Small intestine (tissue), 16 donors: ENCODE measurements at places on chromosomes 3 and 15. TPM values are rescaled to one million over a fixed set of nuclear protein-coding genes. Genes with fewer than 3 reads are reported as not detected.

DNA sequence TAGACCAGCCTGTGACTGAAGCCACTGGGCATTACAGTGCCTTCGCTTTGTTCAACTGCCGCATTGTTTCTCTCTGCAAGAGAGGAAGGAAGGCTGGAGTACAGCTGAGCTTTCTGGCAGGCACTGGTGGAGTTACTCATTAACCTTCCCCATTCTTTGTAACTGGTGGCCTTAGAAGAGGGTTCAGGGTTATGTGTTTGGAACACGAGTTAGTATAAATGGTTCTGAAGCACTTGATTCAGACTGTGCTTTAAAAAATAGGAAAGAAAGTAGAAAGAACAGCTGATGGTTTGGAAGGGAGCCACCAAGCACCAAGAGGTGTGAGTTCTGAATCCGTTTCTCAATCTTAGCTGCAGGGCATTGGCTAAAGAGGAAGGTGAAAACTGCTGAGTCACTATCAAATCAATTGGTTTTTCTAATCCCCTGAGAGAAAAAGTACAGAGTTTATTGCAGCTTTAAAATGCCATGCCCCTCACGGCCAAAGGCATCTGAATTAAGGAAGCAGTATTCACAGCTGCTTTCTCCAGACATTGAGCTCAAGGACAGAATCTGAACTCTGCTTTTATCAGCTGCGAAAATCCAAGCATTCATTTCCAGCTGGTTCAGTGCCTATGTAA is 3.6 kb downstream of the HGD start:
- peak; percentile 86 for DNase-seq
- no peaks in the 10 kb centered on the region for H3K27me3 ChIP-seq
- H3K36me3 ChIP-seq = peaks cover 2% of the 10 kb centered on the region
- H3K4me3 ChIP-seq = no peak overlapping the region
- H3K4me1 ChIP-seq = peaks cover 5% of the 10 kb centered on the region

- H3K27ac ChIP-seq = no peak overlapping the region
- H3K27me3 ChIP-seq = no peaks in the 10 kb centered on the region
- no peaks in the 10 kb centered on the region for H3K4me1 ChIP-seq
These were observed 317.8 kb downstream of the LPP start for GRCh38 chr3:188471723-188472122.

GRCh38 chr3:189238071-189238470 is 66.3 kb downstream of the TPRG1 start:
- no peaks in the 10 kb centered on the region for H3K4me1 ChIP-seq
- H3K27me3 ChIP-seq = no peaks in the 10 kb centered on the region
- no peak overlapping the region for H3K27ac ChIP-seq
- DNase-seq = no peak

- no peak for DNase-seq
- H3K36me3 ChIP-seq = peaks cover 70% of the 10 kb centered on the region
- no peak overlapping the region for H3K27ac ChIP-seq
These were observed 26.4 kb downstream of the FAH start for GRCh38 chr15:80179025-80179759.

DNA sequence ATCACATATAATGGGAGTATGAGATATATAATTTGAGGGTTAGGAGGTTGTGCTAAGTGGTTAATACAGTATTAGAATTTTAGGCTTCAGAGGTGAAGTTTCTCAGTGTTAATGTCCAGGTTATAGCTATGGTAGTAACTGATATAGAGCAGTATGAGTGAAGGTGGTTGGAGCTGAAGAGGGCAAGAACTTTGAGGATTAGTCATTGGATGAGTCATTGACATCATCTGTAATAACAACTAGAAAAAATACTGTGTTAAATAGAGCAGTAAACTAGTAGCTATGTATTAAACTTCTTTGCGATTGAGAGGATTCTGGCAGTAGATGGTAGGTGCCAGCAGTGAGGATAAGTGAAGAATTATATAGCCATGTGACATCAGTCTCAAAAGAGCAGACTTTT is 47.5 kb upstream of the EIF3J start:
- no peak overlapping the region for H3K4me3 ChIP-seq
- no peak overlapping the region for H3K27ac ChIP-seq
- no peaks in the 10 kb centered on the region for H3K4me1 ChIP-seq
- peak; percentile 42 for DNase-seq
- H3K27me3 ChIP-seq = no peaks in the 10 kb centered on the region

- peaks cover 2% of the 10 kb centered on the region for H3K36me3 ChIP-seq
- no peak for DNase-seq
- H3K4me3 ChIP-seq = no peak overlapping the region
- no peaks in the 10 kb centered on the region for H3K4me1 ChIP-seq
- H3K27ac ChIP-seq = no peak overlapping the region
These were observed 9.7 kb upstream of the CYFIP1 start for GRCh38 chr15:22989576-22990477.

DNA sequence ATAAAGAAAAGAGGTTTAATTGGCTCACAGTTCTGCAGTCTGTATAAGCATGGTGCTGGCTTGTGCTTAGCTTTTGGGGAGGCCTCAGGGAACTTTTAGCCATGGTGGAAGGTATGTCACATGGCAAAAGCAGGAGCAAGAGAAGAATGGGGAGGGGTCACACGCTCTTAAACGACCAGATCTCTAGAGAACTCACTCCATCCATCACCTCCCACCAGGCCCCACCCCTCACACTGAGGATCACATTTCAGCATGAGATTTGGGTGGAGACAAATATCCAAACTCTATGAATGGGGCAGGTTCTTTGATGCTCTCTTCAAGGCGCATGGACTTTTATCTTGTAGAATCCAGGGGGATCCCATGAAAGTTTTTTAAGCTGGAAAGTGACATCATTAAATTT is 75.7 kb downstream of the ITPR1 start:
- no peaks in the 10 kb centered on the region for H3K36me3 ChIP-seq
- DNase-seq = no peak
- no peaks in the 10 kb centered on the region for H3K4me1 ChIP-seq
- H3K27me3 ChIP-seq = no peaks in the 10 kb centered on the region
- no peak overlapping the region for H3K27ac ChIP-seq

- H3K4me3 ChIP-seq = no peak overlapping the region
- DNase-seq = no peak
- no peak overlapping the region for H3K27ac ChIP-seq
- H3K36me3 ChIP-seq = peaks cover 5% of the 10 kb centered on the region
- H3K4me1 ChIP-seq = peaks cover 2% of the 10 kb centered on the region
- no peaks in the 10 kb centered on the region for H3K27me3 ChIP-seq
These were observed 4.6 kb downstream of the WDR53 start for GRCh38 chr3:196563721-196564225.

MYRIP gene
- polyA plus RNA-seq = 0.81 TPM

CAPN3 gene
- 5.2 TPM for polyA plus RNA-seq

LIPH gene
- polyA plus RNA-seq = 10.4 TPM

ZBED2 gene
- polyA plus RNA-seq = 0.04 TPM
